ENCODE measurements at places on chromosomes 16 and 17.

DNA sequence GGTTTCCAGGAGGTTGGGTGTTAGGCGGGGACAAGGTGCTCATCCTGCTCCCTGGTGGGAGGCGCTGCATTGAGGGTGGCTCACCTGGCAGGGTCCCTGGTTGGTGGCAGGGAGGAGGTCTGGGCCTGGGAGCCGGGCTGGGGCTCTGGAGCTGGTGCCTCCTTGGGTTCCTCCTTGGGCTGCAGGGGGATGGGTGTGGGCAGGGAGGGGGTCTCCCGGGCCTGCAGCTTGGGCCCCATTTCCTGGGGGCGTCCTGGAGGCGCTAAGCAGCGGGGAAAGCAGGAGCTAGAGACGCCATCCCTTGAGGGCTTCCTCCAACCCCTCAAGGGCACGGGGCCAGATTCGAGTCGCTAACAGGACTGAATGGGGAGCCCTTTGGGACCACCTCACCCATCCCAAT, 11.1 kb downstream of the CNGB1 start:
- DNase-seq, result no peak

GRCh38 chr17:35568561-35568960, 7.9 kb upstream of the SLFN14 start:
- DNase-seq, result no peak

DNA sequence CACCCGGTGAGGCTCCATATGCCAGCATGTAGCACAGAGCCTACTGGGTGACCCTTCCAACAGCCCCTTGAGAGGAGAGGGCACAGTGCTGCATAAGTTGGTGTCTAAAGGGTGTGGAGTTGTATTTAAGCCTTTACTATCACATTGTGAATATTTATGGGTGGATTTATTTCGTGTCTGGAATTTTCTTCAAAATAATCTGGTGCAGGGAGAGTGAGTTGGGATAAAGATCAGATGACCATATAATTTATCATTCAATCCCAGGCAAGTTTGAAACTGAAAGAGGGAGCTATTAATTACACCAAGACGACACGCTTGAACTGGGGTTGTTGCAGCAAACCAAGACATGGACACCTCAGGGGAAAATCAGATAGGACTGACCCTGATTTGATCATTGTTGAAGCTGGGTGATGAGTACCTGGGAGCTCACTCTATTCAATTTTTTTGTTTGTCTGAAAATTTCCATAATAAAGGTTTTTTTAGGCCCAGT, 42.2 kb downstream of the LDHD start:
- DNase-seq, result no peak

DNA sequence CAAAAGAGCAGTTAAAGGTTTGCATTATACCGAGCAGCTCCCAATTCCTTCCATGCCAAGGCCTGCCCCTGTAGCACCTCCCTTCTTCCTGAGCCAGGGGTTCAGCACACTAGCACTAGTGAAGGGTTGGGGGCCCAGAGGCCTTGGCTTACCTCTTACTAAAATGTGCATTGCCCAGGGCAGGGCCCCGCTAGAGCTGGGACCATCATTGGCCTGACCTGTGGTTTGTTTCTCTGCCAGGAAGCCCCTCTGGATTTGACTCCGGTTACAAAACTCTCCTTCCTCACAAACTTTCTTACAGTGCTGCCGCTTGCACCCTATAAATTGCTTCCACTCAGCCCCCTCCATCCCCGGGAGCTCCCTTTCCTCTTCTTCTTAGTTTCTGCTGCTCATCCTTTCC, 33.8 kb downstream of the MPRIP start:
- no peak for DNase-seq

GRCh38 chr17:41322094-41322902, 6.8 kb upstream of the KRTAP17-1 start:
- peak; percentile 11 for DNase-seq

GRCh38 chr17:40472733-40473452, 28.5 kb downstream of the TNS4 start:
- no peak for DNase-seq

DNA sequence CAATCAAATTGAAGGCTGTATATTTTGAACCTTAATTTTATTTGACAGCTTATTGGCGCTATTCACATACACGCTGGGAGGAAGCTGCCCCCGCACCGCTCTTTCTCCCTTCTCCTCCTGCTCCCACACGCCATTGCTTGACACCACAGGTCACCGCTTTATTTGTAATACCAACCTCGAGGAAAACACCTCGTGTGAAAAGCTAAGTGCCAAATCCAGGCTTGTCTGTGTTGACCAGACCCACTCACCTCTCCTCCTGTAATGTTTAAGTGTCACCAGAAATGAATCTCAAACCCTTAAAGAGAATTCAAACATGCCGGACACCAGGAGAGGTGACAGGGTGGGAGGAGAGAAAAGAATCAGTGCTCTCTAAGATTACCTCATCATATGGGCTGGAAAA, 331.4 kb downstream of the GRIN2A start:
- DNase-seq, result no peak

DNA sequence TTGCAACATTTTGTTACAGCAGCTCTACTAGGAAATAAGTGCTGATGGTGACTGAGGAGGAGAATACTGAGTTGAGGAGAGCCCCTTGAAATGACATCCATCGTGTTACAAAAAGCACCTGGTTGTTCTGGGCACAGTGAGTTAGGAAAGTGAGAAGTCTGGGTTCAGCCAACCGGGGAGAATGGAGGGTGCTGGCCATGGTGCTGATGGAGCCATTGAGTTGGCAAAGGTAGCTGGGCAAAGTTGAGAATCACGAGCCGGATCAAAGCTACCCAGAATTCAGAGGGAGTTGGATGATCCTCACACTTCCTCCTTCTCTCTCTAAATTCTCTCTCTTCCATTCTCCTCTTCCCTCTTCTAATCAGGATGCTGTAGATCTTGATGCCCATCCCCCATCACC, 35.0 kb upstream of the ASIC2 start:
- no peak for DNase-seq

- DNase-seq, result no peak
These were observed 2.5 kb downstream of the VAT1L start for GRCh38 chr16:77790912-77791311.

DNA sequence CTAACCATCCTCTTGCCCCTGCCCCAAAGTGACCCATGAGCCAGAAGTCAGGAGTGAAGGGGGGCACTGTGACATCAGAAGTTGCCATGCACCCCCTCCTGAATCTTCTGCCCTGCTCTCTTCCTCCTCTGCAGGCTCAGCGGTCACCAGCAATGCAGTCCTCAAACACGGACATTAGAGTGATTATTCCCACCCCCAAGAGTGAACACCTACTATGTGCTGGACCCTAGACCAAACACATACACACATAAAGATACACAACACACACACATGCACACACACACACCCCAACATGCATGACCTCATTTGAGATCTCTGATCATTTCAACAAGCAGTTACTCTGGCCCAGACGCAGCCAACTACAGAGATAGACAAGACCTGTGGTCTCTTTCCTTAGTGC, at the start of gene CDRT4:
TSS of gene CDRT4 (minus strand) at position 30 of the 400 bp plus-strand sequence. CDS start 27,383 bp downstream, outside the sequence.
- DNase-seq, result no peak

GRCh38 chr16:8959921-8960787, 3.6 kb downstream of the USP7 start:
- peak; percentile 24 for DNase-seq

DNA sequence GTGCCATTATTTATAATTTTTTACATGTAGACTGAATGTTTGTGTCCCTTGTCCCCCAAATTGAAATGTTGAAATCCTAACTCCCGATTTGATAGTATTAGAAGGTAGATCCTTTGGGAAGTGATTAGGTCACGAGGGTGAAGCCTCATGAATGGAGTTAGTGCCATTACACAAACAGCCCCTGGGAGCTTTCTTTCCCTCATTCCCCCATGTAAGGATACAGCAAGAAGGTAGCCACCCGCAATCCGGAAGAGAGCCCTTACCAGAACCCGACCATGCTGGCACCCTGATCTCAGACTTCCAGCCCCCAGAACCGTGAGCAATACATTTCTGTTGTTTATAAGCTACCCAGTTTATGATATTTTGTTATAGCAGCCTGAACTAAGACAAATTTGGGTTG, 143.2 kb downstream of the NPIPB5 start:
- DNase-seq, result no peak

DNA sequence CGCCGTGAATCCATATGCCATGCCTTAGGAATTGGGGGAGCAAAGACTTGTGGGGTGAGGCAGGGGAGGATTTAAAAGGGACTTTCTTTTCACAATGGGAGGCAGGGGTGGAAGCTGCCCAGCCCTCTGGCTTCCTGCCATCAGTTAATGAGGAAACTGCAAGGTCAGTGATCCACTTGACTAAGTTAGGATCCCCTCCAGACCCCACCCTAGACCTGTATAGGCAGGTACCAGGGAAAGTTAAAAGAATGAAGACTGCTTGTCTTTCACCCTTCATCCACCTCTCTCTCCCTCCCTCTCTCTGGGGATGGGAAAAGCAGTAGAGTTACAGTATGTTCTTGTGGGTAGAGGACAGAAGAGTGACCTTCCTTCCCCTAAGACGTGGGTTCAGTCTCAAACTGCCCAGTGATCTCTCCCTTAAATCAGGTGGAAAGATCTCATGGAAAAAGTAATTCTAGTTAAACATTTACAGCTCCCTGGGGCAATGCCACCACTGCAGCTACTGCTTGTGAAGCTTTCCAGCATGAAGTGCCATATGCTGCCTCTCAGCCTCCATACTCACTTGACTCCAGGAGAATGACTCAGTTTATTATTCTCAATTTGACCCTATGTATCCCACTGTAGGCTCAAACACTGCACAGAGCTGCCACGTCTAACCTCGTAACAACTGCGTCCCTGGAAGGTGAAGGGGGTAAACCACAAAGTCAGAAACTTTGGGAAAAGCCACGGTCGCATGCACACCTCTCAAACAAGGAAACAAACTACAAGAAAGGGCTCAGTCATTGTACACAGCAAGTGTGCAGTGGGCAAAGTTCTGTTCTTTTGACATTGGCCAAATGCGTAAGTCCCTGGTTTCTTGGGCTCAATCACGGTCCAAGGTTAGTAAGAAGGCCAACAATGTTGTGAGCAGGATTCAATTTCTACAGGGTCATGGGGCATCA, 1.2 kb downstream of the COA3 start:
- no peak for DNase-seq

DNA sequence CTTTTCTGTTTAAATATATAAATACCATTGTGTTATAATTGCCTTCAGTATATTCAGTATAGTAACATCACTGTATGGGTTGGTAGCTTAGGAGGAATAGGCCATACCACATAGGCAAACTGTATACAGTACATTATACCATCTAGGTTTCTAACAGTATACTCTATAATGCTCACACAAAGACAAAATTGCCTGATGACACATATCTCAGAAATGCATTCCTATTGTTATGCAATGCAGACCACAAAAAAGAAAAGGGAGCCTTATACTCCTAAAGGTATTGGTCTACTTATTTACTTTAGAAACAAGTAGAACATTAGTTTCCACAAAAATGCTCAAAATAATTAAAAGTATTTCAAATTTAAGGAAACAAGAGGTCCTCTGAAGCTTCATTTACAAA, 47.9 kb downstream of the SETD6 start:
- DNase-seq, result no peak

DNA sequence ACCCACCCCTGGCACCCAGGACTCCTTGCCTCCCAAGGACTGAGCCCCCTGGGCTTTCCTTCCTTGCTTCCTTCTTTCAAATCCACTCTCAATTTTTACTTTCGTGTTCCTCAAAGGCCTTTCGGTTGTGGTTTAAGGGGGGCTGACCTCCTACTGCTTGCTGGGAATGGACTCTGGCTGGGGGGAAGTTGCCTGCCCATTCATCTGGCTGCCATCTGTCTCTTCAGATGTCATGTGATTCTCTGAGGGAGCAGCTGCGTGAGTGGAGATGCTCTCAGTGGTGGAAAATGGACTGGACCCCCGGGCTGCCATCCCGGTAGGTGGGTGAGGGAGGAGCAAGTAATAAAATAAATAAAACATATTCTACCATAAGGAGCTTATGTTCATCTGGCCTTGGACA, 93.8 kb upstream of the RPRML start:
- no peak for DNase-seq

GRCh38 chr17:82012640-82013295, 9.9 kb downstream of the CENPX start:
- DNase-seq, result no peak

DNA sequence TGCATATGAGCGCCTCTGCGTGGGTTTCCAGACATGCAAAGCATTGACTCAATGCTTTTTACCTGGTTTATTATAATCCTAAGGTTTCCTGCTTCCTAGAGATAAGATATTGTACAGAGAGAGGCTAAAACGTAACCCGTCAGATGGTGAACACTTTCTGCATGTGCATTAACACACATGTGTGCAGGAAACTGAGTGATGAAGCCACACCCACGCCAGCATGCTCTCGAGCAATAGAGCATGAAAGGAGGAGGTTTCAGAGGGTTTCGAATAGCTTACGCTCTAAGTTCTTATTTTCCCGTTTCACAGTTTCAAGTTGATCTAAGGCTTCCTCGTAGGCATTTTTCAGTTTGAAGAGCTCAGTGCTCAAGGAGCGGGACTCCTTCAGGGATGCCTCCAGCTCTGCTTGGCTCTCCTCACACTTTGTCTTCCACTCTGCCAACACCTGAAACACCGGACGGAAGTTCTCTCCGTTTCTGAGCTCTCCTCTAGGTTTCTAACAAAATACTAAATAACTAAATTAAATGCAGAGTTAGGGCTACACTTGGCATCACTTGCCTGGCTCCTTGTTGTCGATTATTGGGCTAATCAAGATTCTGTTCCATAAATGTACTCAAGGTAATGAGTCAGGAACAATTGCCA, 23.2 kb downstream of the MYH3 start:
- DNase-seq, result no peak

DNA sequence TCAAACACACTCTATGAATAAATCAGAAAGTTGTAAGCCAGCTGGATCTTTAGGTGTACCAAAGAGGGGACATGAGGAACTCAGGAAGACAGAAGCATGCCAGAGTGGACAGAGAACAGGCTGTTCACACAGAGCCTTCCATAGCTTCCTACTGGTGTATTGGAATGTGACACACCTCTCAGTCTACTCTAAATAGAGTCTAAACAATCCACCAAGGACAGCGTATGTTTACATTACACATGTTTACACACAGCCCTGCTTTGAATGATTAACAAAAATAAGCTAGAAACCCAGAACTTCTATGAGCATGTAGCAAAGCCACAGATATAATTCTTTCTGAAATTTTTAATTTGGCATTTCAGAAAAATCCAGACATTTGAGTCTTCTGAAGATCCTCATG, 1279.0 kb upstream of the CDH8 start:
- DNase-seq, result no peak

GRCh38 chr17:64424324-64424849, 24.5 kb upstream of the MILR1 start:
- no peak for DNase-seq

DNA sequence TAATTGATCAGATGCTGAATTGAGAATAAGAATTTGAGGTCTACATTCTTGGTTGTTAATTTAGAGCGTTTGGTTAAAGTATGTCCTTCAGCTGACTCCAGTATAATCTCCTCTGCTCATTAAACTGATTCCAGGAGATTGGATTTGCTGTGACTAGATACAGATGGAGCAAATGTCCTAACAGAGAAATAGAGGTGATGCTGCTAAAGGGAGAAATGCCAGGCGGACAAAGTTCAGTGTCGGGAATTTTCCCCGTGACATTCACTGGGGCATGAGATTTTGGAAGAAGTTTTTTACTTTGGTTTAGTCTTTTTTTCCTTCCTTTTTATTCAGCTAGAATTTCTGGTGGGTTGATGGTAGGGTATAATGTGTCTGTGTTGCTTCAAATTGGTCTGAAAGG, 19.0 kb downstream of the PRKAR1A start:
- DNase-seq, result no peak

All from SK-N-DZ (cell line).